SK-N-SH (cell line): ENCODE measurements at places on chromosomes 11 and 22. TPM values are rescaled to one million over a fixed set of nuclear protein-coding genes. Genes with fewer than 3 reads are reported as not detected.

The OR5M8 gene
- not detected in 2 replicates for polyA plus RNA-seq

The SHANK3 gene
- 0.88 and 1.5 TPM in 2 replicates for polyA plus RNA-seq

- no peak for DNase-seq
- peaks cover 16% of the 10 kb centered on the region for H3K4me1 ChIP-seq
- no peaks in the 10 kb centered on the region; the same call in 1 of the 2 replicates for H3K27me3 ChIP-seq
- H3K27ac ChIP-seq: no peak overlapping the region
Observed at GRCh38 chr11:60835534-60835846, 6.4 kb upstream of the CCDC86 start.

DNA sequence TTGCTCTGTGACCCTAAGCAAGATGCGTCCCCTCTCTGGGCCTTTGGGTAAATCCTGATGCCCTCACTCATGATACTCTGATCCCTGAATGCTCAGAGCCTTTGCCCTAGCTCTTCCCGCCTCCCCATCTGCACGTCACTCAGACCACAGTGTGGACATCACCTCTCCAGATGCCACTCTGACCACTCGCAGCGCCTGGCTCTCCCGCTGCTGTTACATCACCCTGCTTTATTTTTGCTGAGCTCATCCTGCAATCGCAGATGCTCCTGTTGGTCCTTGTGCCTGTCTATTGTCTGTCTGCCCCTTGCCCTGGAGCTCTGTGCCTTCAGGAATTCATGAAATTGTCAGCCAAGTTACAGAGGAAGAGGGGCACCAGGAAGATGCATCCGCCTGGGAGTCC lies 5.5 kb downstream of the OSM start:
- H3K4me1 ChIP-seq: peaks cover 5% of the 10 kb centered on the region; the same call in 1 of the 2 replicates
- H3K27ac ChIP-seq: no peak overlapping the region
- no peaks in the 10 kb centered on the region for H3K36me3 ChIP-seq
- no peaks in the 10 kb centered on the region for H3K27me3 ChIP-seq
- H3K4me3 ChIP-seq: no peak overlapping the region

GRCh38 chr11:62372871-62373270 lies 35.6 kb downstream of the ASRGL1 start:
- H3K4me3 ChIP-seq: no peak overlapping the region
- no peaks in the 10 kb centered on the region for H3K27me3 ChIP-seq
- no peak overlapping the region for H3K27ac ChIP-seq
- DNase-seq: no peak
- H3K4me1 ChIP-seq: no peaks in the 10 kb centered on the region

GRCh38 chr11:96361778-96362177 lies 18.8 kb upstream of the MAML2 start:
- DNase-seq: no peak
- no peaks in the 10 kb centered on the region for H3K4me1 ChIP-seq
- no peaks in the 10 kb centered on the region for H3K27me3 ChIP-seq
- no peak overlapping the region for H3K27ac ChIP-seq

- no peaks in the 10 kb centered on the region for H3K4me1 ChIP-seq
- no peaks in the 10 kb centered on the region for H3K36me3 ChIP-seq
- no peaks in the 10 kb centered on the region for H3K27me3 ChIP-seq
- DNase-seq: no peak
- H3K4me3 ChIP-seq: no peak overlapping the region
Observed at GRCh38 chr22:42475122-42475521, 42.9 kb upstream of the NFAM1 start.
